Adrenal gland (tissue), 19 donors: ENCODE measurements at places on chromosomes 3 and 15.

DNA sequence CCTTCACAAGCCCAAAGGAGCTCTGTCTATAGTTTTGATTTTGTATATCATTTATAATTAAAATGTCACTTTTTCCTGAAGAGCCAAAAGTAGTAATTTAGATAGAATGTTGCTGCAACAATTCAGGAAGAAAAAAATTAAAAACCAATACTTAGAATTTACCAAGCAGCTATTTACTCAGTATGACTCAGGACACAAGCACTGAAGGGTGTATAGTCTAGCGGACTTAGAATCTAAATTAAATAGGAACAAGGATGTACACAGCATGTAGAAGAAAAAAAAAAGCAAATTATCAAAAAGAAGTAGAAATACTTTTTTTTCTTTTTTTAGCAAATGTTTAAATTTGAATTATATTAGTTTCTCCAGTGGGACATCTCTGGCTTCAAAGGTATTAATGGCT is 31.6 kb downstream of the PGBD4 start:
- no peak for DNase-seq

GRCh38 chr15:78619022-78619950 is 1.5 kb downstream of the CHRNA3 start:
- no peak for DNase-seq

DNA sequence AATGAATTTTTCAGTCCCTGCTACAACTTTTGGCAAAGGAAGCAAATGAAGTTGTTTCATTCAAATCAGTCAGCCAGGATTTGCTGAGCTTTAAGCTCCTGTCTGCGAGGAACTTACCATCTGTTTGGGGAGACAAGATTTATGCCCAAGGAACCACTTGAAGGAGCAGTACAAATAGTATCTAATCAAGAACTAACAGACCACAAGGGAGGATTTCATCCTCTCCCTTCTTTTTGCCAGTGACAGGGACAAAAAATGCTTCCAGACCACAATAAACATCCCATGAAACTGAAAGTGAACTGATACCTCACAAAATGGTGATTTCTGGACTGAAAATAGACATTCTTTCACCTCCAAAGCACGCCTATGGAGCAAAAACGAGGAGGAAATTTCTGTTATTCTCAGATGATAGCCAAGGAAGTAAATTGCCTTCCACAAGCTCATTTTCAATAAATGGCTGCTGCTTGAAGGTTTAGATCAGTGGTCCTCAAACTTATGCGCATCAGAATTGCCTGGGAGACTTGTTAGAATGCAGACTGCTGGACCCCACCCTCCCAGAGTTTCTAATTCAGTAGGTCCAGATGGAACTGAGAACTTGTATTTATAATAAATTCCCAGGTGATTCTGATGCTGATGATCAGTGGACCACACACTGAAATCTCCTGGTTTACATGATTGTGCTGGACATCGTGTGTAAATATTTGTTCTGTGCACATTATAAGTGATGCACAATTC is 202.4 kb upstream of the GADL1 start:
- DNase-seq: no peak

- no peak for DNase-seq
Measured at GRCh38 chr3:107657971-107658370, 135.2 kb downstream of the BBX start.

DNA sequence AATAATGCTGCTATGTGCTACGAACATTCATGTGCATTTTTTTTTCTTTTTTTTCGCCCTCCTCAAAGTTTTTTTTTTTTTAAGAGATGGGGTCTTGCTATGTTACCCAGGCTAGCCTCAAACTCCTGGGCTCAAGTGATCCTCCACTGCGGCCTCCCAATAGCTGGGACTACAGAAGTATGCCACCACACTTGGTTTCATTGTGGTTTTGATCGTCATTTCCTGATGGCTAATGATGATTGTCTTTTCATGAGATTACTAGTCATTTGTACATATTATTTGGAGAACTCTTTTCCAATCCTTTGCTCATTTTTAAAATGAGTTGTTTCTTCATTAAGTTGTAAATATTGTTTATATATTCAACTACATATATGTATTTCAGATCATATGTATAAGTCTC is 48.8 kb downstream of the FBXO22 start:
- no peak for DNase-seq

DNA sequence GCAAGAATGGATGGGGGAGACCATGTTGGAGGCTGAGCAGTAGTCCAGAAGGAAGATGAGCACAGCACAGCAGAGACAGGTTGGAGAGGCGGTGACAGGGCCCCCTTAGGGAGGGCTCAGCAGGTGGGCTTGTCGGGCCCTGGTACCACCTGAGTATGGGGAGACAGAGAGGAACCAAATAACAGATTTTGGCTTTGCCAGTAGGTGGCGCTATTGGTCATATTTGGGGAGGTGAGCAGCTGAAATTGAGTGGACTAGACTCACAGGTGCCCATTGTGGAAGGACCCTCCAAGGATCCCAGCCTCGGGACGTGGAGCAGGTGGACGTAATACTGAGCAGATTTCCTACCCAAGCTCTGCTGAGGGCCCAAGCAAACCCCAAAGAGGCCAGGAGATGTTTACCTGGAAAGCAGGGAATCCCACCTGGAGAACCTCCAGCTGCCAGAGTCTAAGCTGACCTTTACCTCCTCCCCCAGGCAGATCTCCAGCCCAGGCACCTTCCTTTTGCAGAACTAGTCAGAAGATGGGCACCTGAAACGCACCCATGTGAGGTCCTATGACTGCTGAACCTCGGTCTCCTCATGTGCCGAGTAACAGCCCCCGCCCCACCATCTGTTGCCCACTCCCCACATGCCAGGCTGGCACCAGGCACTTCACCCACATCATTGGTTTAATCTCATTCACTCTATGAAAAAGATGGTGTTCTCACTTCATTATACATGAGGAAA is 24.6 kb upstream of the CORO2B start:
- DNase-seq: peak; percentile 60

- no peak for DNase-seq
Measured at GRCh38 chr15:94610069-94610468, 378.7 kb downstream of the MCTP2 start.

DNA sequence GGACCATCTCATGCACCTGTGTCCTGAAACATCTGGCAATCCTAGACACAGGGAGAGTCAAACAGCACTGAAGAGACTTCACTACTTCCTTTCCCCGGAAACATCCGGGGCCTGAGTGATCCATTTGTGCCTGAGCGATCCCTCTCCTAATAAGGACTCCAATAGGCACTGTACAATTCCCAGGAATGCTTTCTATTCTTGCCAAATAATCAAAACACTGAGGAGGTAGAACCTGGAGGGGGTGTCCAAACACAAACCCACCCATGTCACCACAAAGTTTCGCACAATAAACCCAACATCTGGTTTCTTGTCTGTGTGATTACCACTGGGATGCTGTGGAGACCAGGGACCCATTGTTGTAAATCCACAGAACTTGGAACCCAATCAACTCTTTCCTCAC is 205.0 kb downstream of the OPA1 start:
- no peak for DNase-seq

GRCh38 chr15:85543741-85544155 is 163.3 kb downstream of the AKAP13 start:
- peak; percentile 66 for DNase-seq

DNA sequence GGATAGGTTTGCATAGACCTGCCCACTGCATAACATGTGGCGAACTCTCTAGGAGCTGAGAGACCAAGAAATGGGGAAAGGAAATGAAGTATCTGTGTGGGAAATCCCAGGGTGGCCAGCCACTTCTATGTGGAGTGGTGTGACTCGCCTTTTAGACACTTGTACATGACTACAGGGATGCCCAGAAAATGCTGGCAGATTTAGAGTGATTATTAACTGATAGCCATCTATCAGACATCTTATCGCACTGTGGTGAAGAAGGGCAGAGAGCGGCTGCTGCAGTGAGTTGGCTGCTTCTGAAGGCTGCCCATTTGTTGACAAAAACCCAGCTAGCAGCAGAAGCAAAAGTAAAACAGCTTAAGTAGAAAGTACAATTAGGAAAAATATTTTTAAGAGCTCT is 18.1 kb upstream of the STAC start:
- DNase-seq: peak; percentile 24

GRCh38 chr3:59268170-59268569 is 218.3 kb upstream of the CFAP20DC start:
- no peak for DNase-seq

DNA sequence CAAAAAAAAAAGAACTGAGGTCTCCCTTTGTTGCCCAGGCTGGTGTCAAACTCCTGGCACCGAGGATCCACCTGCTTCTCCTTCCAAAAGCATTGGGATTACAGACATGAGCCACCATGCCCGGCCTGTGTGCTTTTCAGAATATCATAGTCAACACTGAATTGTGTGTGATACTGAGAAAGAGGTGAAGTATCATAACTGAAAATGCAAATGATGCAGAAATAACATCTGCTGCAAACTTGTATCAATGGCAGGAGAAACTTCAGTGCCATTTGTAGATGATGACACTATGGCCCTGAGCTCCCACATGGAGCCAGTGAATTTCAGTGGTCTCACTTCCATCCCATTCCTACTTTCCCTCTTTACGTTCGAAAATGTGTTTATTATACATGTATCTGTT is 21.9 kb downstream of the IL12A start:
- no peak for DNase-seq

GRCh38 chr3:184058029-184058428 is 5.2 kb downstream of the HTR3C start:
- no peak for DNase-seq

GRCh38 chr3:86950717-86951116 is 40.2 kb downstream of the VGLL3 start:
- no peak for DNase-seq

GRCh38 chr3:120394347-120394746 is 45.2 kb upstream of the LRRC58 start:
- no peak for DNase-seq

GRCh38 chr3:59878038-59878427 is 828.2 kb upstream of the CFAP20DC start:
- DNase-seq: no peak

GRCh38 chr15:55897560-55898336 is 95.7 kb downstream of the NEDD4 start:
- DNase-seq: peak; percentile 80
